ENCODE measurements at places on chromosomes 2 and 18. TPM values are rescaled to one million over a fixed set of nuclear protein-coding genes. Genes with fewer than 3 reads are reported as not detected.

DNA sequence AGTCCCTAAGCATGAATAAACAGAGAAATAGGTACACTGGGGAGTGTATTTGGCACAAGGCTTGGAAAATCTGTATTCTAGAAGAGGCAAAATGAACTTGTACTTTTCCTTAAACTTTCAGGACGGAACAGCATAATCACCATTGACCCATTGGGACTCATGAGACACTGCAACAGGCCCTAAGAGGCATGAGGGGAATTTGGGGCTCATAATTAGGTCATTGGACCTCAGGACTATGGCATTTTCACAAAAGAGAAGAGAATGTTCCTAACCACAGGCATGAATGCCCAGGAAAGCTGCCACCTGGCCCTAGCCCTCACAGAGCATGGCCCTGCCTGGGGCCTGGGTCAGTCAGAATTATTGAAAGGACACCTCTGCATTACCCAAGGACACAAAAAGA lies 67.9 kb upstream of the PIK3C3 start:
- no peaks in the 10 kb centered on the region for H3K4me1 ChIP-seq
- no peaks in the 10 kb centered on the region for H3K27me3 ChIP-seq
- no peak overlapping the region for H3K4me3 ChIP-seq
- H3K36me3 ChIP-seq = no peaks in the 10 kb centered on the region
- no peak overlapping the region for H3K27ac ChIP-seq
- no peak for DNase-seq

DNA sequence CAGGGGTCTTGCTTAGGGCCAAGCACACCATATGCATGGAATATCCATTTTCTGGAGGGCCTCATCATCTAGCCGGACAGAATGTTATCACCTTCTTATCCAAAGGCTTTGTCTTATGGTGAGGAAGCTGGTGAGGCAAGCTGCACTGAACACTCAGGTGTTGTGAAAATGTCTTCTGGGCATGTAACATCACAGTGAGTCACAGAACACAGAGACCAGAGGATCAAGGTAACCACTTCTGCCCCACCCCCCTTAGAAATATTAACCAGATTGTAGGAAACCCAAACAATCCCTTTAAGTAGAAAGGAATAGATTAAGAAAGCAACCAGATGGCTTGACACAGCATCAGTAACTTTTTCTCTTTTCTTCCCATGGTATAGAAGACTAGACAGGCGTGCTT lies 51.1 kb downstream of the MYO5B start:
- no peak for DNase-seq
- no peaks in the 10 kb centered on the region for H3K27me3 ChIP-seq
- H3K4me1 ChIP-seq = no peaks in the 10 kb centered on the region
- no peak overlapping the region for H3K4me3 ChIP-seq

- no peaks in the 10 kb centered on the region for H3K4me1 ChIP-seq
- H3K36me3 ChIP-seq = no peaks in the 10 kb centered on the region
- H3K27ac ChIP-seq = no peak overlapping the region
- DNase-seq = no peak
- no peak overlapping the region for H3K4me3 ChIP-seq
Measured at GRCh38 chr2:224885836-224886547, 156.3 kb downstream of the DOCK10 start.

- no peak overlapping the region for H3K27ac ChIP-seq
- DNase-seq = no peak
- no peak overlapping the region for H3K4me3 ChIP-seq
- H3K4me1 ChIP-seq = no peaks in the 10 kb centered on the region
- H3K27me3 ChIP-seq = no peaks in the 10 kb centered on the region
Measured at GRCh38 chr2:58788402-58788801, 547.3 kb upstream of the FANCL start.

DNA sequence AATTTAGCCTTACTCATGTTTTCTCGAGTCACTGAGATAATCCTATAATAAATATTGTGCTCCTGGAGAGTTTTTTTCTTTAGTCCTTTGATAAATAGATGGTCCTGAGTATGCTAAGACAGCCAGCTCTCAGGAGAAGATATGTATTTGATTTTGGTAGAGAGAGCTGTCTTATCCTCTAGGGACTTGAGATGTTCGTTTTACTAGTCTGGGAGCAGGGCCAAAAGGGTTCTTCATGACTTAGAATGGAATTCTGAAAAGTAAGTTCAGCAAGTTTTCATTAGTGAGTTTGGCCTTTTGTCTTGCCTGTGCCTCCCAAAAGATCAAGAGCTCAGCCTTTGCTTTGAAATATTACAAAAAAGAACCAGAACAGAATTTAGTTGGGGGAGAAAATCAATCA lies 246.7 kb downstream of the BABAM2 start:
- H3K27ac ChIP-seq = no peak overlapping the region
- H3K27me3 ChIP-seq = no peaks in the 10 kb centered on the region

GRCh38 chr2:196502386-196502785 lies 137.1 kb upstream of the CCDC150 start:
- H3K27me3 ChIP-seq = no peaks in the 10 kb centered on the region
- no peak overlapping the region for H3K27ac ChIP-seq
- H3K36me3 ChIP-seq = no peaks in the 10 kb centered on the region
- H3K4me3 ChIP-seq = no peak overlapping the region
- no peak for DNase-seq
- no peaks in the 10 kb centered on the region for H3K4me1 ChIP-seq

DNA sequence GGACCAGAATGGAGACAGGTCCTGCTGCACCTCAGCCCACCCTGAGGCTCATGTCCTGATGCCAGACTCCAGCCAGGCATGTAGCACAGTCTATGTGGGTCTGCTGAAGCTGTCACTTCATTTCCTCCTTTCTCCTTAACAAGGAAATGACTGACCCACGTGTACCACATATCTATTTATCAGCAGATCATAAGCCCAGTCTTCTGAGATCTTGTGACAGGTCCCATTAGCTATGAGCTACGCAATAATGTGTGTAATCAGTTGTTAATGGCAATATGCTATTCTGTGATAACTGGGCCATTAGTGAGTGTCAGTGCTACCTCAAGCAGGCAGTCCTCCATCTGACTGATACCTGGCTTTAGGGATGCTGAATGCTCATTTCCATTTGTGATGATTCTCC lies 615.3 kb downstream of the BCL11A start:
- H3K4me1 ChIP-seq = no peaks in the 10 kb centered on the region
- no peak for DNase-seq
- no peak overlapping the region for H3K4me3 ChIP-seq
- H3K36me3 ChIP-seq = no peaks in the 10 kb centered on the region
- no peak overlapping the region for H3K27ac ChIP-seq
- no peaks in the 10 kb centered on the region for H3K27me3 ChIP-seq

DNA sequence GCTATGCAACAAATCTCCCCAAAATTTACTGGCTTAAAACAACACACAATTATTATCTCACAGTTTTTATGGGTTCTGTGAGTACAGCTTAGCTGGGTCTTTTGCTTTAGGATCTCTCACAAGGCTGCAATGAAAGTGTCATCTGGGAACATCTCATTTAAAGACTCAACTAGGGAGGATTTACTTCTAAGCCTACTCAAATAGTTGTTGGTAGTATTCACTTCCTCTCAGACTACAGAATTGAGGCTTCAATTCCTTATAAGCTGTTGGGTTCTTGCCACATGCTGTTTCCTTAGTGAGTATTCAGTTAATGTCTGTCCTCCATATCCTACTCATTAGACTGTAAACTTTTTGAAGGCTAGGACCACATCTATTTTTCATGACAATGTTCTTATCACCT lies 72.3 kb downstream of the MDH1 start:
- H3K27ac ChIP-seq = no peak overlapping the region
- H3K36me3 ChIP-seq = no peaks in the 10 kb centered on the region
- H3K27me3 ChIP-seq = no peaks in the 10 kb centered on the region
- H3K4me3 ChIP-seq = no peak overlapping the region
- no peaks in the 10 kb centered on the region for H3K4me1 ChIP-seq
- DNase-seq = no peak

GRCh38 chr18:59813942-59814341 lies 85.9 kb upstream of the PMAIP1 start:
- no peak overlapping the region for H3K4me3 ChIP-seq
- H3K27ac ChIP-seq = no peak overlapping the region
- H3K4me1 ChIP-seq = no peaks in the 10 kb centered on the region
- no peaks in the 10 kb centered on the region for H3K27me3 ChIP-seq

DNA sequence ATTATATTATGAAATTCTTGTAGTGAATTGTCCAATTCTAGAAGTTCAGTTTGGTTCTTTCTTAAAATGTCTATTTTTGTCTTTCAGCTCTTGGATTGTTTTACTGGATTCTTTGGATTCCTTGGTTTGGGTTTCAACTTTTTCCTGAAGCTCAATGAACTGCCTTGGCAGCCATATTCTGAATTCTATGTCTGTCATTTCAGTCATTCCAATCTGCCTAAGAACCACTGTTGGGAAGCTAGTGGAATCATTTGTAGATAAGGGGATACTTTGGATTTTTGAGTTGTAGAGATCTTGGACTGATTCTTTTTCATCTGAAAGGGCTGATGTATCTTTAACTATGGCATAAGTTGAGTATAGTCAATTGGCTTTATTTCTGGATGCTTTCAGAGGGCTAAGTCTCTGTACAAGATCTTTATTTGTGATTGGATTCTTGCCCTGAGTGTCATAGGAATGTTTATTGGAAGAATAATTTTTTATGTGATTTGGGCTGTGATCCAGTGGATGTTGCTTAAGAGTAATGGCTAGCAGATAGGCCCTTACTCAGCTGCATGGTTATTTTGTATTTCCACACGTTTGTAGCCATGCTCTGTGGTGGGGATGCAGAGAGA lies 42.3 kb downstream of the SERPINB7 start:
- no peak overlapping the region for H3K4me3 ChIP-seq
- H3K27ac ChIP-seq = no peak overlapping the region
- H3K4me1 ChIP-seq = no peaks in the 10 kb centered on the region
- no peaks in the 10 kb centered on the region for H3K36me3 ChIP-seq
- no peak for DNase-seq

DNA sequence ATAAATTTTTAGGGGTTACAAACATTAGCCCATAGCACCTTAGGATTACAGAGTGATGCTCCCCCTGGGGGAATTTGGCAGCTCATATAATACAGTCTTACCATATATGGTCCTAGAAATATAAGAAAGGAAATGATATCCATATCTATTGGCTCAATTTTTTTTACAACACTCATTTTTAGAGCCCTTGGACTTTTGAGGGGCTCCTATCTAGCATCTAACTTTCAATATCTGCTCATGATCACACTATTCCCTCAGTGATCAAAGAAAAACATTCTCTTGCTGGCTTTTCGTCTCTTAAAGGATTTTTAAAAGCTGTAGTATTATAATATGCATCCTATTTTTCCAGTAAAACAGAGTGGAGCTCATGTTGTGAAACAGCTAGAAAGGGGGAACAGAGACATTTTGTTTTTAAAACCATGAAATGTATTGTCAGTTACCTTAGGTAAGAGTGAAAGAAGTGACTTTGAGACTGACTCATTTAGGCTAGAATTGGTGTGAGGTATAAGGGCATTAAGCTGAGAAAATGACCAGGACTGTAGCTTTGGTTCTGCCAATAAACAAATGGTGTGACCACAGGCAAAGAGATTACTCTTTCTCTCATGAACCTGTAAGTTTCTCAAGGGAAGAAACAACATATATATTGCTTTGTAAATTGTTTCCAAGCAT lies 65.8 kb downstream of the ALPK2 start:
- H3K36me3 ChIP-seq = no peaks in the 10 kb centered on the region
- H3K4me1 ChIP-seq = no peaks in the 10 kb centered on the region
- H3K4me3 ChIP-seq = no peak overlapping the region
- no peak for DNase-seq
- H3K27ac ChIP-seq = no peak overlapping the region

- no peaks in the 10 kb centered on the region for H3K27me3 ChIP-seq
- DNase-seq = no peak
- H3K4me3 ChIP-seq = no peak overlapping the region
- H3K27ac ChIP-seq = peak overlapping the region; percentile 69
Measured at GRCh38 chr2:189076120-189076519, 101.9 kb downstream of the COL3A1 start.

- no peaks in the 10 kb centered on the region for H3K36me3 ChIP-seq
- peaks cover 13% of the 10 kb centered on the region for H3K27me3 ChIP-seq
- peak overlapping the region; percentile 45 for H3K4me3 ChIP-seq
- no peak for DNase-seq
- H3K27ac ChIP-seq = no peak overlapping the region
Measured at GRCh38 chr2:232419245-232420072, 12.8 kb downstream of the ALPG start.

GRCh38 chr2:128809880-128810279 lies 491.2 kb upstream of the HS6ST1 start:
- no peak overlapping the region for H3K4me3 ChIP-seq
- DNase-seq = no peak
- H3K36me3 ChIP-seq = no peaks in the 10 kb centered on the region
- no peak overlapping the region for H3K27ac ChIP-seq
- H3K27me3 ChIP-seq = no peaks in the 10 kb centered on the region

- peaks cover 4% of the 10 kb centered on the region for H3K4me1 ChIP-seq
- no peak overlapping the region for H3K27ac ChIP-seq
- H3K36me3 ChIP-seq = no peaks in the 10 kb centered on the region
- no peak for DNase-seq
- H3K27me3 ChIP-seq = no peaks in the 10 kb centered on the region
Measured at GRCh38 chr18:56803051-56803450, 151.9 kb downstream of the WDR7 start.

GRCh38 chr18:29217124-29217915 lies 1040.4 kb upstream of the CDH2 start:
- no peak overlapping the region for H3K27ac ChIP-seq
- no peaks in the 10 kb centered on the region for H3K36me3 ChIP-seq
- DNase-seq = no peak
- no peak overlapping the region for H3K4me3 ChIP-seq
- H3K27me3 ChIP-seq = no peaks in the 10 kb centered on the region
- no peaks in the 10 kb centered on the region for H3K4me1 ChIP-seq

DNA sequence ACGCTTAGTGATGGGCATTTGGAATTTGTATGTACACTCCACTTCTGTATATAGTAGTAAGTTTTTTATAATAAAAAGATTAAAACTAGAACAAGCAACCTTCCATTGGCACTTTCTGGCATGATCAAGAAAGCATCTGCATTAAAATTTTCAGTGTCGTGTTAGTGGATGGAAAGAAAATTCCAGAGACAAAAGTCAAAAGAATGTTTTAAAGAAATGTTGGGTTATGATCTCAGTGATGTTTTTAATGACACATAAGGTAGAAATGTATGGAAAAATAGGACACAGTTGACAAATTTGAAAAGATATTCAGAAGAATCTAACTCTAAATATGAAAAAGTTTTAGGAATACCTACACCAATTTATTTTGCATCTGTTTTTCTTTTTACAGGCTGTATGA lies 126.1 kb upstream of the FAM117B start:
- H3K4me3 ChIP-seq = no peak overlapping the region
- DNase-seq = no peak
- no peaks in the 10 kb centered on the region for H3K36me3 ChIP-seq
- H3K4me1 ChIP-seq = no peaks in the 10 kb centered on the region
- H3K27ac ChIP-seq = no peak overlapping the region

The TFPI gene
- total RNA-seq = 85.6 TPM

The CFC1 gene
- not detected for total RNA-seq

The RIT2 gene
- total RNA-seq = not detected

The IGFBP2 gene
- total RNA-seq = 1,691 TPM

The CBLN2 gene
- 8.2 TPM for total RNA-seq

The PUM2 gene
- total RNA-seq = 22.4 TPM

The KLHL41 gene
- total RNA-seq = 0.21 TPM

The STON1 gene
- total RNA-seq = 23.4 TPM

The DSC2 gene
- total RNA-seq = 4.4 TPM

The DPP4 gene
- total RNA-seq = 1.7 TPM

The MSTN gene
- total RNA-seq = not detected
